ENCODE measurements at places on chromosomes 4 and X.

GRCh38 chrX:12721042-12721441 is 70.2 kb upstream of the PRPS2 start:
- no peak for DNase-seq

DNA sequence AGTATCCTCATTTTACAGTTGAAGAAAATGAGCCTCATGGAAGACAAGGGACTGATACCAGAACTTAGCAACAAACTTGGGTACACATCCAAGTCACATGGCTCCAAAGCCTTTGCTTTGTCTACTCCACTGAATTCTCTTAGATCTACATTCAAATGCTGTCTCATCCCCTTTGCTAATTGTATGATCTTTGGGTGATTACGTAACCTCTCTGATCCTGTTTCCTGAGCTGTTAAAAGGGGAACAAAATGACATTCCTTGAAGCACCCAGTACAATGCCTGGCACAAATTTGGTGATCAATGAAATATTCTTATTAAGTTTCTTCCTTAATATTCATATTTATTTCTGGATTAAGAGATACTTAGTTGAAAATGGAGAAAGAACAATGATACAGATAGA is 5.9 kb upstream of the HPGD start:
- no peak for DNase-seq

DNA sequence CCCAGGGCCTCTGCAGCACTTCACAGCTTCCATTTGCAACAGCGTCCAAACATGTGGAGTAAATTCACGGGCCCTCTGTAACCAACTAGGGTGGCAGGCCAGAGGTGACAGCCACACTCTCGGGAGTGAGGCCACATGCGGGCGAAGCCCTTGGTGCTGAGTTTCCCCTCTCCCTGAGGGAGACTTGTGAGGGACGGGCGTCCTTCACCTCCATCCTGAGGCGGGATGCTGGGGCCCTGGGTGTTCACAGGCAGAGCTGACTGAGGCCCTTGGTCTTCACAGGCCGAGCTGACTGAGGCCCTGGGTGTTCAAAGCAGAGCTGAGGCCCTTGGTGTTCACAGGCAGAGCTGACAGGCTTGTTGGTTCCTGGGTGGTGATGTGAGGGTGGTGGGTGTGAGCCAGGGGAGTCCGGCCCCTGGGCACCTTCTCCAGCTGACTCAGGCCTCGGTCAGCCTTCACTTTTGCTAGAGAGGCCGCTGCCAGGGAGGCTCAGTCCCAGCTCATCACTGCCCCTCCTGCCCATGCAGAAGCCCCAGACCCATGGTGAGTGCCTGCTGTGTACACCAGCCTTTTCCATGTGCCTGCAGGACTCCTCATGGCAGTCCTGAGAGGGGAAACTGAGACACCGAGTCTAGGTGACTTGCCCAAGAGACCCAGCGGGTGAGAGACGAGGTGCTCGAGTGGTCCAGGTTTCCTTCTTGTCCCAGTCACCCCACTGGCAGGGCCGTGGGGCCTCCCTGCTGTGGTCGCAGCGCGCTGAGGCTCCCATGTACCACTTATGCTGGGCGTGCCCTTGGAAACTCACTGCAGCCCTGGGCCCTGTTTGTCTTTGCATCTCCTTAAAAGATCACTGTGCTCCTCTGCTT is 8.5 kb downstream of the WFS1 start:
- DNase-seq: no peak

GRCh38 chr4:100100985-100101384 is 89.3 kb downstream of the DDIT4L start:
- no peak for DNase-seq

DNA sequence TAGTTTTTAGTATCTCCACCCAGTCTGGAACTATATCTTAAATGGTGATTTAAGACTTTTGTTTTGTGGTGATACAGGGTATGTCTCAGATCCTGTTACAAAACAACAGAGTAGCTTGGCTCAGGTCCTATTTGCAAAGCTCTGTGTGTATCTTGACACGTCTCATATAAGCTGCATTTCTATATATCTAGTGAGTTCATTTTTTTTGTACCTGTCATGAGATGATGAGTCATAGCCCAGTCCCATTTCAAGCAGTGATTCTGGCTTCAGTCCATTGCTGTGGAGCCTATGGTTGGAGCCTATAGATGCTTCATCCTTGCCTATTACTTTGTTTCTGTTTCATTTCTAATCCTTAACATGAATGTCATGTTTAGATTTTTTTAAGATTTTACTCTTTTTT is 23.0 kb downstream of the GRXCR1 start:
- no peak for DNase-seq

DNA sequence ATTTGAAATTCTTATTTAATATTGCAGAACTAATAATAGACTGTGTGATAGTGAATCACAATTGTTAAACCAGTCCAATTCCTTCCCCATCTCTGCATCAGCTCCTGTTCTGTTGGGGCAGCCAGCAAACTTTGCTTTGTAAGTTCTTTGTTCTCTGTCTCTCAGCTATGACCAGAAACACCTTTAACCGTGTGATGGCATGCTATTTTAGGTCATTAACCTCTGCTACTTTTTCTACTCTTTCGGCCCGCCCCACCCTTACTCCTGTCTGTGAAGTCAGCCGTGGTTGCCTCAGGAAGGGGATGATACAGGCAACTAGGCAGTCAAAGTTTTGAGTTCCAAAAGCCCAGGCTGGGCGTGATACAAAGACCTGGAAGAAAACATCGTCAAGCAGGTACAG is 51.3 kb upstream of the EGFL6 start:
- DNase-seq: no peak

GRCh38 chr4:42497142-42497910 is 100.0 kb downstream of the SHISA3 start:
- no peak for DNase-seq

- no peak for DNase-seq
Observed at GRCh38 chrX:48511560-48511959, 2.8 kb downstream of the PORCN start.

DNA sequence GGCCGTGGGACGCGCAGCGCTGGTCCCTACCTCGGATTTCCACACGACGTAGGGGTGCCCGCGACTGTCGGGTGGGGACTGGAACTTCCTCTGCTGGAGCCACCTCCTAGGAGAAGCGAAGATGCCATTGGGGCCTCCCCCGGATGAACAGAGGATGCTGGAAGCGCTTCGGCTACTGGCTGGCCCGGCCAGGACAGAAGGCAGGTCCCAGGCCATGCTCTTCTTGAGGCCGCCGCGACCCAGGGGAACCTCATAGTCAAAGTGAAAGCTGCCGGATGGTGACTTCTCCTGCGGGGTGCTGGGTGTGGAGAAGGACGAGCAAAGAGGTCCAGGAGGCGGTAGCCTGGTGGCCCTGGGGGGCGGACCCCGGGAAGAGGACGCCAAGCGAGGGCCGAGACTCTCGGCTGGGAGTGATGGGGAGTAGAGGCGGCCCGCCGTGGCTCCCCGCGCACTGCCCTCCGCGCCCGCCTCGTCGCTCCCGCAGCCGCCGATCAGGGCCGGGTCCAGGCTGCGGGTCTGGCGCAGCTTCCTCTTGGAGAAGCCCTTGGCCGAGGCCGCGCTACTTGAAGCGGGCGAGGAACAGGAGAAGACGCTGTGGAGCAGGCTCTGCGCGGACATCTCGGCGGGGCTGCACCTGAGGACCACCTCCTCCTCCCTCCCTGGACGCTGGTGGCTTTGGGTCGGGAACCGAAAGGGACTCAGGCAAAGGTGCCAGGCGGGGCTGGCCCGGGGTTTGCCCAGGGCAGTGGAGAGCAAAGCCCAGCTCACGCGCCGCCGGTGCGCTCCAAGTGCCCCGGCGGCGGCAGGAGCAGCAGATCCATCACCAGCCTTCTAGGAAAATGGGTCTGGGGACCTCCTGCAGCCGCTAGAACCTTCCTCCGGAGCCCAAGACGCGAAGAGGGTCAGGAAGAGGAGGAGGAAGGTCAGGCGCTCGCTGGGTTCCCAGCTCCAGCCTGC is 1.2 kb downstream of the ARHGAP6 start:
- no peak for DNase-seq

DNA sequence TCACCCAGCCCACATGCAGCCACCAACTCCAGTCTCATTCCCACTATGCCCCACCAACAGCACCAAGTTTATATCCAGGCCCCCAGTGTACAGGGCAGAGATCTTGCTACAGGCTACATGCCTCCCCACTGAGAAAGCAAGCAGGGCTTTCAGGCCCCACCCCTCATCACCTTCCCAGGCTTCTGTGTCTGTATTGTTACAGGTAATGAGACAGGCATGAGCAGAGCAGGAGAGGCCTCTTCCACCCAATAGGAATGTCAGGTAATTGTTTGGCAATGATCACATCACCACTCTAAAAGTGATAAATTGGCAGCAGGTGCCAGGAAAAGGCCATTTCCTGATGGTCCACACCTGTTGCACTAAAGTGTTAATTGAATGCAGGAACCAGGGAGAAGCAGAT is 102.5 kb downstream of the ZNF518B start:
- no peak for DNase-seq

DNA sequence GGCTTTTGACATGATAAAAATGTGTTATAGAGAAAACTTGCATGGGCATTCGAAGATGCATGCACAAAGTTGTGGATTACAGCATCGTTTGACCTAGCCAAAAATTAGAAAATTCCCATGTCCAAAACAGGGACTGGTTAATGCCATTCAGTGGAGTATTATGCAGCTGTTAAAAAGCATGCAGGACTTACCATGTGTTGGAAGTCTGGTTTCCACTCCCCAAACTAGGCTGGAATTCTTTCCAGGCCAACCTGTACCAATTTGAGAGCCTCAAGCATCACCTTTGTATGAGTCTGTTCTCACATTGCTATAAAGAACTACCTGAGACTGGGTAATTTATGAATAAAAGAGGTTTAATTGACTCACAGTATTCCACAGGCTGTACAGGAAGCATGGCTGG is 45.9 kb upstream of the MTM1 start:
- no peak for DNase-seq

DNA sequence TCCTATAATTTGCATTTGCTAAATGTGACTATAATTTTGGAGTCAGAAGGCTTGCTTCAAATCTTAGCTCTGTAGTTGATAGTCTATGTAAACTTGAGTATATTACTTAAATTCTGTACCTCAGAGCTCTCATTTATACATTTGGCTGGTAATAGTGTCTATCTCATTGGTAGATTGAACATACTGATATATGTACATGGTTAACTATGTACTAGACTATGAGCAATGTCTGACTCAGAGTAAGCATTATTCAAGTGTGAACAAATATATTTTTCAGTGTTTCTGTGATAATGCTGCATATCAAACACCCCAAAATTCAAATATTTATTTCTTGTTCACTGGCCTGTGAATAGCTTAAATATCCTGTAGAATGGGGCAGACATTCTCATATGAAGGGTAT is 1568.9 kb upstream of the PABPC4L start:
- DNase-seq: no peak

GRCh38 chr4:8224975-8225625 is 26.0 kb downstream of the SH3TC1 start:
- no peak for DNase-seq

GRCh38 chr4:82968972-82969371 is 41.7 kb downstream of the LIN54 start:
- DNase-seq: no peak

DNA sequence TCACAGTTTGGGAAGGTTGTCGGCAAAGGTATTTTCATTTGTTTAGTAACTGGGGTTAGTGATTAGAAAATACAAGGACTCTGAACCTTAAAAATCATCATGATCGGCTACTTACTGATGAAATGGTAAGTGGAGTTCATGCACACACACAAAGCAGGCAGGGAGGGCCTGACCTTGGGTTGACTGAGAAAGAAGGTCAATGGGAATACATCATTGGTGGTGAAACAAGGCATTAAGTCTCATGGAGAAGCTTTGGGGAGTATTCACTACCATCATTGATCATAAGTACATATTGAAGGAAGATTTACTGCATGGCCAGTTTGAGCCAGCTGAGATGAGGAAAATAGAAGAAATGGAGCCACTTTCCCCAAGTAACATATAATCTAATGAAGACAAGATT is 74.4 kb downstream of the LUZP4 start:
- DNase-seq: no peak

DNA sequence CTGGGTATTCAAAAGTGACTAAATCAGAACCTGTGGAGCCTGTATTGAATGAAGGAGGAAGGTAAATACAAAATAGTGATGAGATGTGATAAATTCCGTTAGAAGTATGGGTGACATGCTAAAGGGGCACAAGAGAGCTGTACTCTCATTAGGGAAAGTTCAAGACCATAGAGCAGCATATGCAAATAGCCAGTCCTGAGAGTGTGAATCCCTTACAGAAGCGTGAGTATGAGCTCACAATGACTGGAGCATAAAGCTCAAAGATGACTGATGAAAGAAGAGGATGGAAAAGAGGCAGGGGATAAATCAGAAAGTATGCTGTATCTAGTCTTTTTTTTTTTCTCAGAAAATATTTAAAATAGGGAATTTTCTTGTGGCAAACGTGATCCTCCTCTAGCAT is 12.1 kb upstream of the NPFFR2 start:
- DNase-seq: no peak

GRCh38 chr4:61571761-61572559 is 371.8 kb downstream of the ADGRL3 start:
- no peak for DNase-seq

DNA sequence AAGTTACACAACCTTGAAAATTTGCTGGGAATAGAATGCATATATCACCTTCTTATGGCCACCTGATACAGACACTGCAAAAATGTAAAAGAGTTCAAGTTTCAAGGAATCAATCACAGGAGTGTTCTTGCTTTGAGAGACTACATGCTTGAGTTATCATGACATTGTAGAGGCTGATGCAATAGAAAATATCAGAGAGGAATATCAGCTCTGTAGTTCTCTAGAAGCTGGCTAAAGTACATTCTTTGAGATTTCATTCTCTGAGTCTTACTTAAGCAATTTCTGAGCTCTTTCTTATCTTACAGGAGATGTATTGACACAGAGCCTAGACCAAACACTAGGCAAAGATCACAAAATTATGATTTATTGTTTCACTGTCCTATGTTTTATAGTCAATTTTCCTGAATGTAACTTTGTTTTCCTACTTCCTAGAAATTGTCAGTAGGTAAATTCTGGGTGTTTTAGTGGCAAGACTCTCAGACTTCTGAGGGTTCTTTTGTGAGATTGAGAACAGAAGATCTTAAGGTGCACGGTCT is 152.1 kb upstream of the HPGD start:
- no peak for DNase-seq

GRCh38 chrX:38172596-38172995 is 48.1 kb downstream of the SRPX start:
- no peak for DNase-seq

GRCh38 chr4:83931659-83932438 is 395.9 kb downstream of the GPAT3 start:
- no peak for DNase-seq

DNA sequence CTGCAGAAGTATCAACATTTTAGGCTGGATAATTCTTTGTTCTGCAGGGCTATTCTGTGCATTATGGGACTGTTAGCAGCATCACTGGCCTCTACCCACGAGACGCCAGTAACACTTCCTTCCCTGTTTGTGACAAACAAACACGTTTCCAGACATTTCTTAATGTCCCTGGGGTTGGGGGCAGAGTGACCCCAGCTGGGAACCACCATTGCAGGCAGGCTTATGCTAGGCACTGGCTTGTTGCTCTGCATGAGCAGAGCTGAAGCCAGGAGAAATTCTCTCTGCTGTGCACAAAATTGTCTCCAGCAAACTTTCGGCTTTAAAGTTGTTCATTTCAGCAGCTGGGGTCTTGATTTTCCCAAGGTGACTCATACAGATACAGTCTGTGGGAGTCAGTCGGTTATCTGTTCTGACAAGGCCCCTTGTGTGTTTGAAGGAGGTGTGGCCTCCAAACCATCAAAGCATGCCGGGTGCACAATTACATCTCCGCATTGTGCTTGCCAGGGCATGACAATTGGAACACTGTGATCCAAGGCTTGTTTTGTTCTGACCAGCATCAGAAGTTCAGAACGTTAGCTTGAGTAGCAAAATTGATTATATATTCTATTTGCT is 156.4 kb upstream of the BOD1L1 start:
- no peak for DNase-seq
